Stomach (tissue), 19 donors: ENCODE measurements at places on chromosomes 13 and 19. TPM values are rescaled to one million over a fixed set of nuclear protein-coding genes. Genes with fewer than 3 reads are reported as not detected.

KLK2 gene
- not detected for polyA plus RNA-seq

DNA sequence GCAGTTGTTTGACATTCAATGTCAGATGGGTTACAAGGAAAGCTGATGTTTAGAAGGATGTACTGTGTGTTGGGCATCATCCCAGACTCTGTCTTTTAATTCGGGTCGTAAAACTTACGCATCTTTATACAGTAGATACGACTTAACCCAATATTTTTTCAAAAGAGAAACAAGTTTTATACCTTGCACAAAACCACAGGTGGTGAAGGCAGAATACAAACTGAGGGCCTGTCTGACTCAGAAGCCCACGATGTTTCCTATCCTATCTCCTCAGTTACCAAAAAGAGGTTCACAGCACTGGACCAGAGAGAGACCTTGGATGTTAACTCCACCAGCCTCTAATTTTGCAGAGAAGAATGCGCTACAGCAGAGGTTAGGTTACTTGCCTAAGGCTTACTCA lies 477.0 kb downstream of the FOXO1 start:
- H3K36me3 ChIP-seq: no peaks in the 10 kb centered on the region
- H3K27ac ChIP-seq: peak overlapping the region; percentile 75
- no peak for DNase-seq

DNA sequence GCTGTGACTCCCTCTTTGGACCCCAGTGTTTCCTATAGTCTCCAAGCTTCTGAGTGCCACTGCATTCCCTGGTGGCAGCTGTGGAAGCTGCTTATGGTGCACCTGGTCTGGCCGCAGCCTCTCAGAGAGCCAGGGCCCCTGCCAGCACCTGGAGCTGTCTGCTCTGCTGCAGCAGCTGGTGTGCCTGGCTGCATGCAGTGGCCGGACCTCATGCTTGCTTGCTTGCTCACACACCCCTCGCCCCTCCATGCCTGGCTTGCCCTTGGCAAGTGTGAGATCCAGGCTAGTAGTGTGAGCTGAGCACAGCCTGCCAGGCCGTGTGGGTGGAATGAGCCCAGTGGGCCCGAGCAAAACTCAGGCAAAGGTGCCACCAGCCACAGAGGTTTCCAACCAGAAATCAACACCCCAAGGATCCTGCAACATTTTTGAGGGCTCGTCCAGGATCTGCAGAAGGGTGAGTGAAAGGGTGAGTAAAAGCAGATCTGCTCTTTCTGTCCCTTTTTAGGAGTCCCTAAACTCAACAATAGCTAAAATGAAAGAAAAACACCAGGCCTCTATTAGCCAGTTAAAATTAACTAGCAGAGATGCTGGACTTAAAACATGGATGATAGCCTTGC lies 7.6 kb upstream of the MLLT1 start:
- DNase-seq: no peak
- H3K27me3 ChIP-seq: no peaks in the 10 kb centered on the region
- no peak overlapping the region for H3K4me3 ChIP-seq

DNA sequence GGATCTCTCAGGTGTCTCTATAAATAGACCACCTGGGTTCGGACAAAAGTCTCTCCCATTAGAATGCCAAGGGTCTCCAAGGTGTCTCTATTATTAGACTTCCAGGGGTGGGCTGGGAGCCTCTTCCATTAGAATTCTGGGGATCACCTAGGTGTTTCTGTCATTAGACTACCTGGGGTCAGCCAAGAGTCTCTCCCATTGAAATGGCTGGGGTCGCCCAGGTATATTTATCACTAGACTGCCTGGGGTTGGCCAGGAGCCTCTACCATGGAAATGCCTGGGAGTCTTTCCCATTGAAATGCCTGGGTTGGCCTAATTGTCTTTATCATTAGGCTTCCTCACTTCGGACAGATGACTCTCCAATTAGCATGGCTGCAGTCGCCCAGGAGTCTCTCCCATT lies 1565.5 kb downstream of the UQCRFS1 start:
- no peak overlapping the region for H3K4me3 ChIP-seq
- no peaks in the 10 kb centered on the region for H3K27me3 ChIP-seq
- DNase-seq: no peak
- no peaks in the 10 kb centered on the region for H3K36me3 ChIP-seq
